ENCODE measurements at places on chromosomes 5 and 9.

GRCh38 chr5:143118222-143118621 lies 285.3 kb downstream of the NR3C1 start:
- no peak for DNase-seq

- no peak for DNase-seq
Observed at GRCh38 chr9:81782313-81782995, 93.1 kb upstream of the TLE1 start.

GRCh38 chr5:17854901-17855300 lies 220.6 kb downstream of the TAF11L14 start:
- no peak for DNase-seq

DNA sequence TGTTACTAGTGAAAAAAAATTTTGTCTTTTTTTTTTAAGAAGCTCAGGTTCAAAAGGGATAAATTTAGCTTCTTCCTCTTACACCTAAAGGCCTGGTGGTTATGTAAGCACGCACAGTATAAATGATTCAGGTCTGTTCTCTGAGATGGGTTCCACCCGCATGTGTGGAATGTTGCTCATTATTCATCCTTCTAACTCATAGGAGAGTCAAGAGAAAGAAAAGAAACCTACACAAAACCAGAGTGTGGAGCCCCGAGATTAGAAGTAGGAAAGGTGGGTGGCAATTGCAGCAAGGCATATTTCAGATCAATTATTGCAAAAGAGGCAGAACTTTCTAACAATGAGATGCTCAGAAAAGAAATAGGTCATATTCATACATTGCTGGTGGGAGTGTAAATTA lies 13.5 kb downstream of the PLAC8L1 start:
- no peak for DNase-seq

DNA sequence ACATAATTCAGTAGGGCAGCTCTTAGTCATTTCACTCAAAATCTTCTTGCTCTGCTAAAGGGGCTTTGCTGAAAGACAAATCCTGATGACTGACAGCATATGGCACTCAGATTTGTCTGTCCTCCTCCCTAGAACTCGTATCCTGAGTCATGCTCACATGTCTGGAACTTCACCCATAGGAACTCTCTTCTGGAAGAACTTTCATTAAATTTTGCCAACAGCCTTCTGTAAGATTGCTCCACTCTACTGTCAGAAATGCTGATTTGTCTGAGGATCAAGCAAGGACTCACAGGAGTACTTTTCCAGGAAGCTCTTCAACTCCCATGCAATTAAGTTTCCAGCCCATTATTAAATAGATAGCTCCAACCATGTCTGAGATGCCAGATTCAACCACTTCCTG lies 59.8 kb upstream of the SNX2 start:
- DNase-seq = no peak

- no peak for DNase-seq
Observed at GRCh38 chr5:131538177-131538593, 96.8 kb downstream of the RAPGEF6 start.

DNA sequence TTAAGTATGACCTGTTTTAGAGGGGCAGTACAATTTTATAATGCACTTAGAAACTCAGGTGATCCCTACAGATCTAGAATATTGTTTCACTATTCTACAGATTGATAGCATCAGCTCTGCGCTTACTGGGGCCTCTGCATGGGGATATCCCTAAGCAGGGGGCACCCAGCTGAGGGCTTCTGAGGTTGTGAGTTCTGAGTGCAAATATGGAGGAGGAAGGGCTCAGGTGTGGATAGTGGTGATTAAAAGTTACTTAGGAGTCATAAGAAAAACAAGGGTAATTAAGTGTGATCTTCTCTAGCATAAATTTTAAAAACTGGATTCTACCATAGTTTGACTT lies 274.4 kb downstream of the EFNA5 start:
- DNase-seq = no peak

DNA sequence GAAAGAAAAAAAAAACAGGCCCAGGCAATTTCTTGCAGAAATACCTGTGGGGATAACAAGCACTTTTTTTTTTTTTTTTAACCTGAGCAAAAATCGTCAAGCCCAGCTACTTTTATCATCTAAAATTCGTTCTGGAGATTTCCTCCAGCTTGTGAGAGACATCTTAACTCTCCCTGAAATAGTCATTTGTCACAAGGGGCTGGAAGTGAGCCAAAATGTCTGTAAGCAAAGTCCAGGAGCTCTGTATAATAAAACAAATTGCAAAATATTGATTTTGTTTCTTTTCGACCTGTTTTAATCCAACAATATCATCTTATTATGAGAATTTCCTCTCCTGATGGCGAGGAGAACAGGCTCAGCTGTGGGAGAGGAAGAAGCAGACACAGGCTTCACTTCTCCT lies 168.4 kb downstream of the TTLL11 start:
- DNase-seq = no peak

DNA sequence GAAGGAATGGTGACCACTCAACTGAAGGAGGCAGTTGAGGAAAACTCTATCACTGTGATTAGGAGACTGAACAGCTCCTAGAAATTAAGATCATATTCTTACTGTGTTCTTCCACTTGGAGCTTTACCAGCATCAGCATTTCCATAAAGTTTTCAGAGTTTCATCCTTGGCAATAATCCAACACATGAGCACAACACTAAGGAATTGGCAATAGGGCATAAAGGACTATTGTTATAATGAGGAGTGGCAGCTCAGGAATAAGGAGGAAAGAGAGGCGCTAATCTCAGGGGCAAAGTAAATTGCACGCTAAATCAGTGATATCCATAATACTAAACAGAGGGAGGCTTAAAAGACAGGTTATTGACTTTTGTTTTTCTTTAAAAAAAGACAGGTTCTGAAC lies 338.9 kb downstream of the EFNA5 start:
- peak; percentile 38 for DNase-seq
